ENCODE measurements at places on chromosomes 1 and 21.

DNA sequence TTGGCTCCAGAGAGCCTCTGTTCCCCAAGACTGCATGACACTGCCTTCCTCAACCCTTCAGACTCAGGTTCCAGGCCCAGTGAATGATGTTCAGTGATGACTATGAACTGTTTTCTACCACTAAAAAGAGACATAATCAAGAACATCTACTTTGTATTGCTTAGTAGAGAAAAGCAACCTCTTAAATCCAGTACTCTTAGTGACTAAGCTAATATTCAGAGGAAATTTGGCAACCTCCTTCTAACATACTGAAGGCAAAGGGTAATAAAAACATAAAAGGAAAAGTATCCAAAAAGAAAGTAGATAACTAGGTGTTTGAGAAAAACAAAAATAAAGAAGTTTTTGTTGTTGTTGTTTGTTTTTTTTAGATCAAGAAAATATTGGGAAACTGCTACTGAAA lies 153.3 kb upstream of the RUNX1 start:
- no peak for DNase-seq

DNA sequence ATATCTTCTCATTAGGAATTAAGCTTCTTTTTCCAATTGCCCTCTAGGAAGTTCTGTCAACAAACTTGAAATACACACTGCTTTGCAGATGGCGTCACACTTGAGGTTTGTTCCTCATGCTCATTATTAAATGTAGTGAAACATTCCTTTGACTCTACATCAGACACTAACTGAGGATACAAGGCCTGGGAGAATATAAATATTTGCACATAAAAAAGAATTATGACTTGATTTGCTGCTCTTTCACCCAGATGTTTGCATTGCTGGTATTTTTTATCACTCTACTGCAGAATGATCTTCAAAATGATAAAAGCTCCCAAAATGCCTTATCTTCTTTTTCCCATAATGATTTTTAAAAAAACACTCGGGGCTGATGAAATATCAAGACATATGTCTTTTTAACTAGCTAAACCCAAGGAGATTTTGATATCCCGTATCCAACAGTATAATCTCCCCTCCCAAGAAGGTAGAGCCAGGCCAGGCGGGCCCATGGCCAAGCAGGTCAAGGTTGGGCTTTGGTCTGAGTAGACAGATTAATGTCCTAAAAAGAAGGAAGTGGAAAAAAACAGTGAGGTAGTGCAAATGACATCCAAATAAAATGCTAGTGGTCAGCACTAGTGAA lies 264.6 kb downstream of the HHIPL2 start:
- no peak for DNase-seq

DNA sequence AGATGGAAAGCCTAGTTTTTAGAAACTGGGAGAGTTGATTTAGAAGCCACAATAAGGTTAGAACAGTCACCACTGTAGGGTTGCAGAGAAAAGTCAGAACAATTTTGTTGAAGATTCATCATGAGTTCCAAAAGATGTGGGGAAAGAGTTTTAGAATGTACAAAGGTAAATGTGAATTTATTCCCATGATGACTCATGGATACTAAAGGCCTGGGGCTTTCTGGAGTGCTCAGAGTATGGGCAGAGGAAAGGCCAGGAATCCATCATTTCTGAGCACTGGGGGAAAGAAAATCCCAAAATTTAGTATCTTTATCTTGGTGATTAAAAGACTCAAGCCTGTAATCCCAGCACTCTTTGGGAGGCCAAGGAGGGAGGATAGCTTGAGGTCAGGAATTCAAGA lies 17.8 kb downstream of the YBX1 start:
- DNase-seq: no peak

DNA sequence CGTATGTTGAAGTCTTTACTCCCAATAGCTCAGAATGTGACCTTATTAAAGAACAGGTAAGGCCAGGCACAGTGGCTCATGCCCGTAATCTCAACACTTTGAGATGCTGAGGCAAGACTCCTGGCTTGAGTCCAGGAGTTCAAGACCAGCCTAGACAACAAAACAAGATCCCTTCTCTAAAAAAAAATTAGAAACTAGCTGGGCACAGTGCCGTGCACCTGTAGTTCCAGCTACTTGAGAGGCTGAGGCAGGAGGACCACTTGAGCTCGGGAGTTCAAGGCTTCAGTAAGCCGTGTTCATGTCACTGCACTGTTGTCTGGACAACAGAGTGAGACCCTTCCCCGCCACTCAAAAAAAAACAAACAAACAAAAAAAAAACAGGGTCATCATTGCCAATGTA lies 171.3 kb downstream of the RERE start:
- no peak for DNase-seq

DNA sequence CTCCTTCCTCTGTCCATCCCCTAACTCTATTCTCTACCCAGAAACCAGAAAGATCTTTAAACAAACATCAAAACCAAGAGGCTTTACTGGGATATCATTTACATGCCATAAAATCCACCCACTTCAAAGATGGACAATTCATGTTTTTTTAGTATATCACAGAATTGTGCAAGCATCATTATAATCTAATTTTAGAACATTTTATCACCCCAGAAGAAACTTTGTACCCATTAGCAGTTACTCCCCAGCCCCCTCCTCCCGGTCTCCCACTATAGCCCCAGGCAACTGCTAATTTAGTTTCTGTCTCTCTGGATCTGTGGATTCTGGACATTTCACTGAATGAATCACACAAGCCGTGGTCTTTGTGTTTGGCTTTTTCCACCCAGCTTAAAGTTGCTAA lies 4.8 kb upstream of the SELENON start:
- no peak for DNase-seq

DNA sequence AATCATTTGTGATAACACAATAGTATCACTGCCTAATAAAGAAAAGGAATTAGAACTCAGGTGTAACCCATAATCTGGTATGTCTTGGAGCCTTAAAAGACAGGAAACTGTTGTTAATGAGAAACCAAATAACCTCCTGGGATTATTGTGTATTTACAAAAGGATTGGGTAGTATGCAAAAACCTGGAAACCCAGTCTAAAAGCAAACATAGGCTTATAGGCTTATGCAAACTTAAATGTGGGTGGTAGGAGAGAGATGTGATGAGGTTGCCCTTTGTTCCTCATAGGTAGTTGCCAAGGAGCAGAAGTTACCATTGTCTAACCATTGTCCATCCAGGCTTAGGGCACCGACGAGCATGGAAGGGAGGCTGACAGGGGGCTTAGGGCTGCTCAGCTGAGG lies 165.8 kb downstream of the AK5 start:
- DNase-seq: no peak

DNA sequence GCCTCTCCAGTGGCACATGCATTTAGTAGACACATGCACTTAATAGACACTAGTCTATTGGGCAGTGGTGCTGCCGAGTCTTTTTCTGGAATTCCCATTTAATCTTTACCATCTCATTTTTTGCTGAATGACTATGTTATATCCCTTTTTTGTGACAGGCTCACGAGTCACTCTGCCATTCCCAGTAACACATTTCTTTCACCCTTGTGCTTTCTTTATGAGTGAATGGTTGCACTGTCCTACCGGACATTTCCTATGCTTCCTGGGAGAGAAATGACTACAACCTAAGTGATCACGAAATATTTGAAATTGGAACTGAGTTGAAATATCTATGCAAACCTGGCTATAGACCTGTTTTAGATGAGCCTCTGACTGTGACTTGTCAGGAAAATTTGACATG lies 70.9 kb downstream of the C4BPA start:
- no peak for DNase-seq

DNA sequence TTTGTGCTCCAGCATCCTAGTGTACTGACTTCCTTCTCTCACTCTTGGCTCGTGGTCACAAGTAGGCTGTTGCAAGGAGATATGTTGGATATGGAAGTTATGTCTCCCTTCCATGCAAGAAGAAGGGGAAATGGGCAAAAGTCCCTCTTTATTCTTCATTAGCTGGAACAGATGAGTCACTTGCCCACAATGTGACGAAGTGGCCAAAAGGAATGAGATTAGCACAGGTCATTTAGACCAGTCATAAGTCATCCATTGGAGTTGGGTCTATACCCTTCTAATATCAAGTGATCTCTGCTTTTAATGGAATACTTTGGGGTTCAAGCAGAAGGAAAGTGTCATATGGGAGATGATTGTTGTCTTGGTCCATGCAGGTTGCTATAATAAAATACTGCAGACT lies 91.2 kb upstream of the NGF start:
- no peak for DNase-seq

- no peak for DNase-seq
Observed at GRCh38 chr1:89624314-89624713, 8.6 kb upstream of the LRRC8C start.

- no peak for DNase-seq
Observed at GRCh38 chr1:86754265-86754974, 50.0 kb downstream of the SH3GLB1 start.

DNA sequence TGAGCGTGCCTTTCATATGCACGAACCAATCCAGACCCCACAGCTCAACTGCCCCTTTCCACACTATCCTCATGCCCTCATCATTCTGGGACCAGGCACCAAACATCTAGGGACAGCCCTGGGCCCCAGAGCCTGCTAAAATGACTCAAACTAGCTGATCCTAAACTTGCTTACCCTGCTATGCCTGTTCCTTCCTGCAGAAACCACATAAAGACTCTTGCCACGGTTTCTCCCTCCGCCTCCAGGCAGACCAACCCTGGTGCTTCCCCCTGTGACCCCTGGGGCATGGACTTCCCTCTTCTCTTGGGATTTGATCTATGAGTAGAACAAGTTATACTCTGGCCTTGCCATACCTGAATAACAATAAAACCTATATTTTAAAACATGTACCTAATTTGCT lies 138.0 kb upstream of the CD34 start:
- DNase-seq: no peak

Measured in SIG-M5 (cell line).